ENCODE measurements at places on chromosomes 16 and 17. TPM values are rescaled to one million over a fixed set of nuclear protein-coding genes. Genes with fewer than 3 reads are reported as not detected.

EPX gene
- polyA plus RNA-seq: not detected

DNA sequence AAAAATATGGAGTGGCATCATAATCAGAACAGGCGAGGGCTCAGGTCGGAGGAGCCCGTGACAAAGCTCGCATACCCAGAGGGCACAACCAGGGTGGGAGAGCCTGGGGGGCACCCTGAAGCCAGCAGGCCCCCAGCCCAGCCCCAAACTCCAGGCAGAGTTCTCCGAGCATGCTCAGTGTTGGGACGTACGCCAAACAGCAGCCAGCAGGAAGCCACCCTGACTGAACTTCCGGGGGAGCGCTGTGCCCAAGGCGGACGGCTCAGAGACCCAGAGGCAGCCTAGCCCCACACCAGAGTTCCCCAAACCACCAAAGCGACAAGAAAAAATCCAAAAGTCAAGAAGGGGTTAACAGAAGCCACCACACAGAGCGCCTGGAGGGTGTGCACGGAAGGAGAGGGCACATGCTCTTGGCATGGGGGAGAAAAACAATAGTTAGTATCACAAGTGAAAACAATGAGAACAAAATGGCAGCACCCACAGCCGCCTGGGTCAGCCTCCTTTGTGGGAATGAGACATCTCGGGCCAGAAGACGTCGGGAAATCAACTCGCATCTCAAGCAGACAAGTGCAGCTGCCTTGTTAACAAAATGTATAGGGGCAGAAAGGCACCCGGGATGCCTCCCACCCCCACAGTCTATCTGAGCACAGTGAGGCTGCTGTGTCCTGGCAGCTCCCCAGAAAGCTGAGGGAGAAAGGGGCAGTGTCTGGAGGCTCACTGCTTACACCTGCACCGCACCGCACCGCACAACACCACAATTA lies 11.9 kb downstream of the EXOC7 start:
- no peak for DNase-seq

DNA sequence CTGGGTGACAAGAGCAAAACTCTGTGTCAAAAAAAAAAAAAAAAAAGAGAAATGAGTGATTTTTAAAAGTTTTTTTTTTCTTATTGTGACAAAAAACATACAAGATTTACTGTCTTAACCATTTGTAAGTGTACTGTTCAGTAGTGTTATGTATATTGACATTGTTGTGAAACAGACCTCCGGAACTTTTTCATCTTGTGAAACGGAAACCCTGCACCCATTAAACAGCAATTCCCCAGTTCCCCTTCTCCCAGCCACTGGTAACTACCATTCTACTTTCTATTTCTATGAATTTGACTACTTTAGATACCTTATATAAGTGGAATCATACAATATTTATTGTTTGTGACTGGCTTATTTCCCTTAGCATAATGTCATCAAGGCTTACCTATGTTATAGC lies 18.7 kb downstream of the DUS2 start:
- DNase-seq: peak; percentile 3

GRCh38 chr17:50798424-50799288 lies 31.3 kb upstream of the ANKRD40CL start:
- no peak for DNase-seq

OSGIN1 gene
- 8.1 TPM for polyA plus RNA-seq

- no peak for DNase-seq
These were observed 28.4 kb downstream of the MYH3 start for GRCh38 chr17:10628756-10629155.

DNA sequence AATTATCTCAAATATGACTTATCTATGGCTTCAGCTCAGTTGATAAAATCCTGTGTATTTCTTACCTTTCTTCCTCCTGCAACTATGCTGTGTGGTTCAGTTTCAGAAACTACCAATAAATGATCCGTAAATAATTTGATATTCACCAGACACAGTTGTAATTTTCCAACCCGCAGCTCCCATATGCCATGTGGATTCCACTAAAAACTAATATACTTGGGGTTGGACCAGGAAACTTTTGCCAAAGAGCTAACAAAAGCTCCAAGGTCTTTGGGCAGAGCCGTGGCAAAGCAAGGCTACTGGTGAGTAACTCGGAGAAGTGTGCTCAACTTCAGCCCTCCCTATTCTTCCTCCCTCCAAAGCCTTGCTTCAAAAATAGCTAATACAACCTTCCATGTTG lies 2.3 kb upstream of the CHST6 start:
- no peak for DNase-seq

DNA sequence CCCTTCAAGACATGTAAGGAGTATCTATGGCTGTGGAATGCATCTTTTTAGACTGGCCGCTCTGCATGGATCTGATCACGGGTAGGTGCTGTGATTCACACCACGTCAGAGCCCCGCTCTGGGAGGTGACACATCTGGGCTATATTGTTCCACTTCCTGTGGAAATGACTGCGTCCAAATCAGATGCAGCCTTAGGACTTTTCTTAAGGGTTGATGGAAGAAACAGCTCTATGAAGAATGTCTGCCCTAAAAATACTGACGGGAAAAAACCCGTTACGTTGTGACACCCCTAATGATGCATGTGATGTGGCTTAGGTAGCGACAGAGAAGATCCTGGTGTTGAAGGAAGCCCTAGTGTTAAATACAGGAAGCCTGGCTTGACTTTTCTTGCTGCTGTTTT lies 12.2 kb downstream of the BANP start:
- DNase-seq: no peak

GRCh38 chr16:14249291-14250032 lies 178.3 kb downstream of the MRTFB start:
- DNase-seq: no peak

KRT33B gene
- not detected for polyA plus RNA-seq

DNA sequence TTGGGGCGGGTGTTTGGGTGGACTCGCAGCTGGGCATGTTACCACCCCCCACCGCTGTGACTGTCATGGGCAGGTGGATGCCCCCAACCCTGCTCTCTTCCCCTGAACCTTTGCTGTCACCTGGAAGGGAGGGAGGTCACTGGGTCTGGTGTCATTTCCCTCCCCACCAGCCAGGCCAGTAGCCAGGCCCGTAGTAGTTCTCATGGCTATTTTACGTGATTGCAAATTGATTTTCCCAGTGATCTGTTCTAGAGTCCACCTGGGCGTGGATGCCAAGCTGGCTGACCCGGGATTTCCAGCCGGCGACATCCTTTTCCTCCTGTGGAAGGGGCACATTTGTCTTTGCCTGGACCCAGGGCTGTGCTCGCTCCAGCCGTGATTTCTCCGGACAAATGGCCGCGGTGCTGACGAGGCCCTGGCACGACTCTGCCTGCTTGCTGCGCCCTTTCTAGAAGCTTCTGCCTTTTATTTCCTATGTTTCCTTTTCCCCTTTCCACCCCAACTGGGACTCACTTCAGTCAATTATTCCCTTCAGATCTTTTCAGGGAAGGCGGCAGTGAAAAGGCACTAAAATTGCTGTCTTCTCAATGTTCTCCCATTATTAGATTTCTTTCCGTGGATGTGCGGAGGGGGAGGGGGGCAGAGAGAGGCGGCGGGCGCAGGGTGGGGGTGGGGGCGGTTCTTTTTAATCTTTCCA lies 226.9 kb upstream of the CIBAR2 start:
- DNase-seq: no peak

ZNF469 gene
- 0.61 TPM for polyA plus RNA-seq

DNA sequence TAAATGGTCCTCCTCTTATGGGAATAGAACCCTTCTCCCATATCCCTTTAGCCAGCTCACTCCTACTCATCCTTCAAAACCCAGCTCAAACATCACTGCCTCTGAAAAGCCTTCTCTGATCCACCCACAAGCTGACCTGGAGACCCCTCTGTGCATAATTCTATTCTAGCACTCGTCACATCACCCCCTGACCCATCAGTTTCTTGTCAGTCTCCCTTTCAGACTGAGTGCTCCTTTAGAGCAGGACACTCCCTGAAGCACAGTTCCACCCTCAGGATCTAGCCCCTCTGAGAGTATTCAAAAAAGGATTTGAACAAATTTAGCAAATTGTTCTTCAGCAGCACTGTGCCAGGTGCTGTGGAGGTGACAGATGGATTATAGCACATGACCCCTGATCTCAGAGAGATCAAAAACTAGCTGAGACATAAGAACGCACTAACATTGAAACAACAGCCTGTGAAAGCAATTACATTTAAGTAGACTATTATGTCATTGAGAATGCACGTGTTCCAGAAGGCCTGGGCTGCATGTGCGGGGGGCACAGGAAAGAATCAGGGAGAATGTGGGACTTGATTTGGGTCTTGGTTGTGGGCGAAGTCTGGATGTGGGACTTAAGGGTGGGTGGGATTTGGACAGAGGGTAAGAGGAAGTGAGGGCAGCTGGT lies 43.5 kb downstream of the MRPS23 start:
- no peak for DNase-seq

DNA sequence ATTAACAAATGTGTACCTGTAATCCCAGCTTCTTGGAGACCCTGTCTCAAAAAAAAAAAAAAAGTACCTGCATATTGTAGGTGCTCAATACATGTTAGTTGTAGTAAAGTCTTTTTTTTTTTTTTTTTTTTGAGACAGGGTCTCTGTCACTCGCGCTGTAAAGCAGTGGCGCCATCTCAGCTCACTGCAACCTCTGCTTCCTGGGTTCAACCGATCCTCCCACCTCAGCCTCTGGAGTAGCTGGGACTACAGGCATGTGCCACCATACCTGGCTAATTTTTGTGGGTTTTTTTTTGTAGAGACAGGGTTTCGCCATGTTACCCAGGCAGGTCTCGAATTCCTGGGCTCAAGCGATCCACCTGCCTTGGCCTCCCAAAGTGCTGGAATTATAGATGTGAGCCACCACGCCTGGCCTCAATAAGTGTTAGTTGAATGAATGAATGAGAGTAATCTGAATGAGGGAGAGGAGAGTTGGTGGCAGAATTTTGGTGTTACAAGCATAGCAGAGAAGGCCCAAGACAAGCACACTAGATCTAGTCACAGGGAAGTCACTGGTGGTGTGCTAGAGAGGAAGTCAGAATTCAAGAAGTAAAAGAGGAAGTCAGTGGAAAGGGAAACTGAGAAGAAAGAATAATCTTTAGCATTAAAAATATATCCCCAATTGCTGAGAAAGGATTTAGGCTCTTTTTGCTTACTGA lies 9.4 kb upstream of the MYL4 start:
- no peak for DNase-seq

DNA sequence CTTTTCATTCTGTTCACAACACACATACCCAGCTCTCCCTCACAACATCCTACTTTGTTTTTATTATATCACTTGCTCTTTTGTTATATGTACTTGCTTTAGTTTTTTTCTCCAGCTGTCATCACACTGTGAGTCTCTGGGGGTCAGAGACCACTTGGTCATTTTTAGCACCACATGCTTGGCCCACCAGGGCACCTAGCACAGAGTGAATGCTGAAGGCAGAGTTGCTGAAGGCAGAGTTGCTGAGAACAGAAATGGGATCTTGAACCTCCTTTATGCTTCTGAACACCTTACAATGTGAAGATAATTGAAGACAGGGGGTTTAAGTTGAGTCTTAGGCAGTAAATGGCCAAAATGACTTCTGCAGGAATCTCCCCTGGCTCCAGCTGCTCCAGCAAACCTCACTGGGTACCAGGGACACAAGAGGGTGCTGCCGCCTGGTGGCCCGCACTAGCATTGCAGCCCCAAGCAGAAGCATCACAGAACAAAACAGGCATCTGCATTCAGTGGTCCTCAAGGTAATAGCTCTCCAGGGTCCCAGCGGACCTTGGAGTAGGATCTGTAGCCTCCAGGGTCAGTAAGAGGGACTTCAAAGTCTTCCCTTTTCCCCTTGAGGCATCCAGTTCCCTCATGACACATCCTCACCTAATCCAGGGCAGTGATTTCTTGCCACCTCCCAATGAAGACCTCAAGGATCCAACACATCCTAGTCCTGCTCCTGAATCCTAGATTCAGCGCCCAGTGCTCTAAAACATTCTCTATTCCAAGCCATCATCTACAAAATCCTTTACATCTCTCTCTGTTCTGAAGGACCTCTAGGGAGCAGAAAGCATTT lies 1972.6 kb downstream of the TP53TG3F start:
- DNase-seq: no peak

CRYM gene
- 7.8 TPM for polyA plus RNA-seq

- DNase-seq: peak; percentile 95
These were observed 6.0 kb upstream of the LPCAT2 start for GRCh38 chr16:55502801-55503366.

DNA sequence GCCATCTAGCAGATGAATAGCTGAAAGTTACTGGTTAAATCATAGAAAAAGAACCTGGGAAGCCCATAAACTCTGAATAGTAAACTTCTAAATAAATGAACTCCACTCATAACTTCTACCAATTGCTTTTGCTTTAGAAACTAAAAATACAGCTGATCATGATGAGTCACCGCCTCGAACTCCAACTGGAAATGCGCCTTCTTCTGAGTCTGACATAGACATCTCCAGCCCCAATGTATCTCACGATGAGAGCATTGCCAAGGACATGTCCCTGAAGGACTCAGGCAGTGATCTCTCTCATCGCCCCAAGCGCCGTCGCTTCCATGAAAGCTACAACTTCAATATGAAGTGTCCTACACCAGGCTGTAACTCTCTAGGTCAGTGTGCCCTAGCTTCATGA lies 9.7 kb downstream of the KAT7 start:
- no peak for DNase-seq

DNA sequence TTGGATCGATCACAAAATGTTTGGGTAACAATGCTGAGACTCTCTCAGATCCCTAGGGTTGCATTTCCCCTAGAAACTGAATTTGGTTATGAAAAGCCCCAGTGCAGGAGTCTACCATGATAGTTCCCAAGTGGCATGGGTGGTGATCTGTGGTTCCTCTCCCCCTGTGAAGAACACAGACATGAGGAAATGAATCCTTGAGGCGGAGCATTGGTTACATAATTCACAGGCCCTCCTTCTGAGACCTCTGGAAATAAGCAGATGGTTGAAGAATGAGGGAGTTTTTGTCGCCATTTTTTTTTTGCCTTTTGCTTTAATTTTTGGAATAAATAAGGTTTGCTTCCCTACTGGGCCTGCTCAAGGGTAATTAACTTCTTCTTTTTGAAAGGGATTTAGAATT lies 597.0 kb upstream of the RBFOX1 start:
- no peak for DNase-seq

EVPL gene
- polyA plus RNA-seq: 4.8 TPM

GRCh38 chr16:79899316-79899715 lies 298.8 kb upstream of the MAF start:
- DNase-seq: no peak

KRTAP9-8 gene
- polyA plus RNA-seq: not detected

ORMDL3 gene
- polyA plus RNA-seq: 43.9 TPM

- DNase-seq: peak; percentile 85
These were observed 16.2 kb downstream of the RPH3AL start for GRCh38 chr17:336110-337021.

DNA sequence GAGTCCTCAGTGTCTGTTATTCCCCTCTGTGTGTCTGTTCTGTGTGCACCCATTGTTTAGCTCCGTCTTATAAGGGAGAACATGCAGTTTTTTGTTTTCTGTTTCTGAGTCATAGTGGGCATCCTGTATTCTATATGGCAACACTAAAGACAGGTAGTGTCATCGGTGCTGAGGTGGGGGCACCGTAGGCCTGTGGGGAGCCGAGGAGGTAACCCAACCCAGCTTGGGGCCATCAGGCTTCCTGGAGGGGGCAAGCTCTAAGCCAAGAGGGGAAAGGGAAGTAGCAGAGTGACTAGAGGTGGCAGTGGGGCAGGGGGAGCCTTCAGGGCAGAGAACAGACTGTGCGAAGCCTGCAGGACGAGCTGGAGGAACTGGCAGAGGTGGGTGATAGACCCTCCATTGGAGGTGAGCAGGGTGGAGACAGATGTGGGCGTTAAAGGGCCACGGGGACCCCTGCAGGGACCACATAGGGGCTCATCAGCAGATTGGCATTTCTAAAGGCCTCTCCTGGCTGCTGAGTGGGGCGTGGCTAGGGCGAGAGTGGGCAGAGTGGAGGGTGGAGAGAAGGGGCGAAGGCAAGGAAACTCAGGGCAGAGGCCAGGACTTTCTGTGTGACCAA lies 36.5 kb downstream of the CPNE2 start:
- DNase-seq: no peak

- DNase-seq: no peak
These were observed 113.0 kb upstream of the AXIN2 start for GRCh38 chr17:65674246-65675045.

All from sigmoid colon (tissue), 7 donors.